Bone marrow (tissue), 2 donors: ENCODE measurements at places on chromosomes 11 and 22.

DNA sequence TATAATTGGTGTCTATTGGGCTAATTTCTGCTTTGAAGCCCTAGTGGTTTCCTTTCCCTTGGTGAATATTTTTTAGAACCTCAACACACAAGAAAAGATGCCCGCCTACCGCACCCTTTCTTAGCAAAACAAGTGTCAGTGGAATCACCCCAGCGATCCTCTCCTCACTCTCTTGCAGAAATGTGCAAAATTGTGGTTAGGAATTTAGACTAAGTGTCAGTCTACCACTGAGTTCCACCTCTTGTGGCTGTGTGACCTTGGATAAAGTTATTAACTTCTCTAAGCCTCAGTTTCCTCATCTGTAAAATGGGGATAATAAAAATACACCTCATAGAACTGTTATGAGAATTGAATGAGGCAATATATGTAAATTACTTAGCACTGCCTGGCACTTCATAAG is 5.3 kb upstream of the JAML start:
- DNase-seq = no peak

- DNase-seq = no peak
Measured at GRCh38 chr11:113579292-113579940, 104.2 kb upstream of the DRD2 start.

GRCh38 chr11:57426929-57427726 is at the start of gene SLC43A3:
Gene SLC43A3, minus strand, starts transcription at chr11:57427121. Its CDS starts 949 bp downstream, at chr11:57426172.
- DNase-seq = peak; percentile 34

DNA sequence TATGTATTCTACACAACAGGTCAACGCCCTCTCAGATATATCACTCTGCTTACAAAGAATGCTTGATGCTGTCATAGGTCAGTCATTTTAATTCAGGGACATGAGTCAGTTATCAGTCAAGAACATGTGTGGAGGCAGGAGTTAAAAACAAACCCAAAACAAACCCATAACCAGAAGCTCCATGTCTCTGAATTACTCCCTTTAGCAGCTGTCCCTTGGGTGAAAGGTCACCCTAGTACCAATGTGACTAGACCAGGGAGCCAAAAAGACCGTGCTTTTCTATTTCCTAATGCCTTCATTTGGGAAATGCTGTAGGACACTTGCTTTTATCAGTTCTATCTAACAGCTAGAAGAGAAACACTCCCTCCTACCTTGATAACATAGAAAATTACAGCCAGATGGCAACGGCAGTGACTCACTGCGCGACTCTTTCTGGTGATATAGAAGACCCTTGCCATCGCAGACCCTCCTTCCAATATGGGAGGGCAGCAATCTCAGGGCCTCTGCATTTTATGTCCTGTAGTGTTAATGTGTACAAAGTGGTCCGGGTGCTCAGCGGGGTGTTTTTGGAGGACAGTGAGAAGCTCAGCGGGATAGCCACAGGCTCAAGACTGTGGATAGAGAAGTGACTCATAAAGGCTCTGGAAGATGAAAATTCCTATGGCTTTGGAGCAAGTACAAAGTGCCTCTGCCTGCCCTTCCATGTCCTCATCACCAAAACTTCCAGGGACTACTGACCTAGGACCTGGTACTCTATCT is 24.8 kb downstream of the APOL5 start:
- peak; percentile 1 for DNase-seq

GRCh38 chr11:35180317-35181233 is 41.6 kb downstream of the CD44 start:
- no peak for DNase-seq

GRCh38 chr11:44777209-44778194 is 50.7 kb downstream of the TSPAN18 start:
- no peak for DNase-seq

- DNase-seq = no peak
Measured at GRCh38 chr11:72821920-72822799, 7.9 kb downstream of the ATG16L2 start.

- DNase-seq = no peak
Measured at GRCh38 chr22:17199003-17199731, 20.1 kb downstream of the ADA2 start.

DNA sequence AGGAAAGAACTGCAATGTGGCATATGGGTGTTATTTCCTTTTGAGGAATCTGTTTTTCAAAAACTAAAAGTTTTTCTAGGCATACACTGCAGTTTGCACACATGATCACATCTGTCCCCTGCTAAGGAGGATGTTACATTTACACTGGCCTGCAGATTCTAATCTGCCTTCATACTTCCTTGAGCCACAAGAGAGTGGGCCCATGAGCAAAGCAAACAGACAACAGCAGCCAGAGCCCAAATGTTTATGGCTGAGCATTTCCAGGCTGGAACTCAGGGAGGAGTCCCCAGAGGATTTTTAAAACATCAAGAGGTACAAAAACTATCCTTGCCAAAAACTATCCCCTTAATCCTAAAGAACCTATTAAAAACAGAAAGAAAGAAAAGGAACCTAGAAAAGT is 117.2 kb upstream of the MTNR1B start:
- DNase-seq = peak; percentile 5

GRCh38 chr11:115418626-115419025 is 85.6 kb downstream of the CADM1 start:
- DNase-seq = no peak

GRCh38 chr11:12052676-12053605 is 44.5 kb upstream of the DKK3 start:
- no peak for DNase-seq

- no peak for DNase-seq
Measured at GRCh38 chr22:35625763-35626432, 8.8 kb upstream of the MB start.

DNA sequence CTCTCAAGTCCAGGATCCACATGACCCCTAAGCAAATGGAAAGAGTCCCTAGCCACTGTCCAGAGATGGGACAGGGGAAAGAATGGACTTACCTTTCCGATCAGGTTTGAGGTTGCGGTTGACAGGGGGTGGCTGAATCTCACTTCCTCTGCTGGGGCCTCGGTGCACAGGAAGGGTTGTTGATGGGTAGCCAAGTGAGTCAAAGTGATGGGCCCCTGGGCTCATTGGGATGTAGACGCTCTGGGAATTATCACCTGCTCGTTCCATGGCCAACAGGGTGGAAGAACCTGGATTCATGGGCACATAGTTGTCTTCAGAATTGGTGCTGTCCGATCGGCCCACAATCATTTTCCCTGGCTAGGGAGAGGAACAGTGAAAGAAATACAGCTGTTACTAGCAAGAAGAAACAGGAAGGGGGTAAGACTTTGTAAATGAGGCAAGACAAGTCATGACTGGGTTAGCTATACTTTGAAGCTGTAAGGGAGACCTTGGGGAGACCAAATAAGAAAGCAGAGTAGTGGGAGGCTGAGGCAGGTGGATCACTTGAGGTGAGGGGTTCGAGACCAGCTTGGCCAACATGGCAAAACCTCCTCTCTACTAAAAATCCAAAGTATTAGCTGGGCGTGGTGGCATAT is 34.7 kb downstream of the USP35 start:
- no peak for DNase-seq

DNA sequence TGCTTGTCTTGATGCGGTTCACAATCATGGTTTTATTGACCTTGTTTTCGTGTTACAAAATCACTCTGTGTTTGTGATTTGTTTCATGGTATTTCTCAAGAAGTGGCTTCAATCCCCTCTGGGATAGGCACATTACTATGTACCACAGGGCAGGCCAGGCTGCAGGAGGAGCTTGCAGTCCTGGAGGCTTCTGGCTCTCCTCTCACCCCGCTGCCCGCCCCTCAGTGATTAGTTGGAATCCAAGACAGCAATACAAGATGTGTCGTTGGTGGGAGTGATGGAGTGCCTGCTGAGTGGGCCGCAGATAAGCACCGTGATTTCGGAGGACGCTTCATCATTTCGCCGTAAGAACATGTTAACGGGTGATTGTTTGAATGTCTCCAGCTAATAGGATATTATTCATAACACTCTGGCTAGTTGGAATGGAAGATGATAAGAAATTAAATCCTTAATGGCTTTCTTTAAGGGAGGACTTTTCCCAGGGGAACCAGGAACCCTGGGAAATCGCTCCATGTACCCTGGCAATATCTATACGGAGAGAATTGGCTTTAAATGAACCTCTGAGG is 384.4 kb downstream of the MIAT start:
- DNase-seq = no peak

DNA sequence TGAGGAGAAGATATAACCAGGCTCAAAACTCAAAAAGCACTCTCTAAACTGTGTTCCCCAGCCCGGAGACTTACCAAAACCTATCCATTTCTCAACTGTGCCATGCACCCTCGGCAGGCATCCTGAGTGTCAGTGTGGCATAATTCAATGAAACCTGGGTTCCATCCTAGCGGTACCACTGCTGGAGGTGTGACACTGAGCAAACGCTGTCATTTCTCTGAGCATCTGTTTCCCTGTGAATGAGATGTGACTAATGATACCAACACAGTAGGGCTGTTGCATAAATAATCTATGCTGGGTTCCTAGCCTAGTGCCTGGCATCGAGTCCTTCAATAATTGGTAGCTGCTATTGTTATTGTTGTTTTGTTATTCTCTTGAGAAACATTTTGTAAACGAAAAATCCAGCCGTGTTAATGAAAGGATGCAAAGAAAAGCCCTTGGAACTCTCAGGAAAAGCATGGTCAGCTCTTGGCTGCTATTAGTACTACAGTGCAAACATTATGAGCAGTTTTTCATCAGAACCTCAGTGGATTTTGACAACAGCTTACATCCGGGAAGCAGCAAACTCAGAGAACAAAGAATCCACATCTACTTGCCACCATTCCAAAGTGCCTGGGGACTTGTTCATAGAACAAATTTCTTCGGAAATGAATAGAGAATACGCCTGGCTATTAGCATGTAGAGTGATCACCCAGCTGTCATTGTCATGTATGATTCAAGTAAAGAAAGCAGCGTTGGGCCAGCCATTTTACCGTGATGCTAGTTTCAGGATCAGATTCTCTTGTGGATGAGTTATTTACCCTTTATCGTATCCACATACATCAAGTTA is 53.7 kb downstream of the TECTA start:
- no peak for DNase-seq

GRCh38 chr11:21963013-21963412 is 229.9 kb upstream of the ANO5 start:
- no peak for DNase-seq

- no peak for DNase-seq
Measured at GRCh38 chr22:40187389-40187788, 9.7 kb downstream of the TNRC6B start.

GRCh38 chr11:77122576-77123212 is 5.4 kb upstream of the MYO7A start:
- DNase-seq = no peak

DNA sequence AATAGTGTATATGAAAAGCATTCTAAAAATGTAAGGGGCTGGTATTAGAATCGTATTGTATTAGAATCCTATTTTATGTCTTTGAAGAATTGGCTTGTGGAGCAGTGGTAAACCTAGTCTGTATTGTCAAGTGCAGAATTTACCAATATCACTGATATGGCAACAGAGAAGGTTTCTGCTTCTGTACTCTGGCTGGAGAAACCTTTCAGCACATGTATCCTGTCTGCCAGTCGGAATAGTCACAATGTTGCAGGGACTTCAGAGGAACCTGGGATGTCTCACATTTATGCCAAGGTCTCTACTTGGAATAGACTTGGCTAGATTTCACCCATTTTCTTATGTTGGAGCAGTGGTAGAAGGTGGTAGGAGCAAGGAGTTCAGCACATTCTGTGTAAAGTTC is 4.4 kb downstream of the MTMR3 start:
- no peak for DNase-seq

GRCh38 chr11:121696177-121696871 is 243.6 kb upstream of the SORL1-AS1 start:
- no peak for DNase-seq
